Activated CD8-positive, alpha-beta memory T cell treated with anti-CD3 and anti-CD28 coated beads for 1 hour (primary cell): ENCODE measurements at places on chromosomes 4 and X.

DNA sequence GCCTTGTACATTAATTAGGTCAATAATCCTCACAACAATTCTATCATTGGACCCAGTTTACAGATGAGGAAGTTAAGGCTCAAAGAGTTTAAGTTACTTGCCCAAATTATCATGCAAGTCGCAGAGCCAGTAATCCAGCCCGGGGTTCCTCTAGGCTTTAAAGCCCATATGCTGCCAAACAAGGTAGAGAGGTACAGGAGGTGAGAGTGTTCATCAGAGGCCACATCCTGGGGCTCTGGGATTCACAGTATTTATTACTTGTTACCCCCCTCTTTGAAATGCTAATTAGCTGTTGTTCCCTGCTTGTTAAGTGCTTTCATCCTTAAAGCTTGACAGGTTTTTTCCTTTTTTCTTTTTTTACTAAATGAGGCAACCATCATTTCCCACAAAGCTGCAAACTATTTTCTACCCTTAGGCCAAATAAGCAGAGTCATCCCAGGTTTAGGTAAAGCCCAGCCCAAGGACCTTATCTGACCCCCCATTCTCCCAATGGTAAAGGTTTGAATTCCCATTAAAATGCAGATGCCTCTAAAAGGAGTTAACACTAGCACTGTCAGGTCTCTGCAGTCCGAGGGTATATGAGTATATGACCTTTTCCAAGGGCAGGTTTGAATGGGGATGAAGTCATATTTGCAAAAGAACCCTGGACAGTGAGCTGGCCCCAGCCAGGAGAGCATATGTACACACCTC is 150.3 kb downstream of the SOX3 start:
- DNase-seq = no peak

DNA sequence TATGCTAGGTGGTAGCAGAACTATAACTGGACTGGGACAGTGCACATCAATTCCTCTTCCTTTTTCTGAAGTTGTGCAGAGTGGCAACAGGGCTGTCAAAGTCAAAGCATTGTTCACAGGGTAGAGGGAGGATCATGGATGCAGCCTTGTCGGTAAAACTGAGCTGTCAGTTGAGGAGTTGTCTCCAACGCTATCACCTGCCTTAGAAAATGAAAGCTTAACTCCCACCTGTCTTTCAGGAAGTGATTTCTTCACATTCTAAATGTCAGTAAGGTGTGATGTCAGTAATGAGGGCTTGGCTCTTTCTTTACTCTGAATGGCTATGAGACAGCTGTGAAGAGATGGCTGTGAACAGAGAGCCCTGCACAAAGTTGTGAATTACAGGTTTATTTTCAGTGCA is 66.4 kb upstream of the BANK1 start:
- no peak for DNase-seq

DNA sequence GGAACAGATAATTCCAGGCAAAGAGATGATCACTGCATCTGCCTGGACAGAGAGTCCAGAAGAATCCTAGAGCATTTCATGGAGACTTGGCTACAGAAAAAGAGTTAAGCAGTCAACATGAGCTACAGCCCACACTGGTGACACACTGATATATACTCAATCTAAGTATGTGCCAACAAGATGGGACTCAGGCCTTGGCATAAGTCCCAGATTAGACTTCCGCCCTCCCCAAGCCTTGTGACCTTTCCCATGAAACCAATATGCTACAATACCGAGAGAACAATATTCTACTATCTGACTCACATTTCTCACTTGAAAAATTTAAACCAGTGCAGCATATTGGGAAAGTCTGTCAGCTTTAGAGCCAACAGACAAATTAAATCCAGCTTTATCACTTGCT is 65.7 kb upstream of the SLITRK2 start:
- no peak for DNase-seq

- DNase-seq = no peak
These were observed 59.9 kb downstream of the DIPK2B start for GRCh38 chrX:45140812-45141211.

- DNase-seq = no peak
These were observed 2.2 kb downstream of the TMEM47 start for GRCh38 chrX:34654696-34655490.

DNA sequence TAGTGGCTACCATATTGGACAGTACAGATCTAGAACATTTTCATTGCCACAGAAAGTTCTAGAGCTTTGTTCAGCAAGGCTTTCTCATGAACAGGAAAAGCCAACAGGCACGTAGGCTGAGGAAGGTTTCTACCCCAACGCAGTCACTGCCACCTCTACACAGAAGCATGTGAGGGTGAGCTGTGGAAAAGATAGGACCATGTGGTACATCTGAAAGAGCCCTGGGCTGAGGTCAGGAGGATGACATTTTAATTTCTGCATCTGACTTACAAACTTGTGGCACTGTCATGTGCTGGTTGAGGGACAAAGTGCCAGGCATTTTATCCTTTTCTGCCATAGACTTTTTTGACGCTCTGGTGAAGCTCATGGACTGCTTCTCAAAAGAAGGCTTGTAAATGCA is 454.2 kb downstream of the BCOR start:
- no peak for DNase-seq

GRCh38 chr4:154559494-154560418 is 3.1 kb upstream of the FGB start:
- no peak for DNase-seq

DNA sequence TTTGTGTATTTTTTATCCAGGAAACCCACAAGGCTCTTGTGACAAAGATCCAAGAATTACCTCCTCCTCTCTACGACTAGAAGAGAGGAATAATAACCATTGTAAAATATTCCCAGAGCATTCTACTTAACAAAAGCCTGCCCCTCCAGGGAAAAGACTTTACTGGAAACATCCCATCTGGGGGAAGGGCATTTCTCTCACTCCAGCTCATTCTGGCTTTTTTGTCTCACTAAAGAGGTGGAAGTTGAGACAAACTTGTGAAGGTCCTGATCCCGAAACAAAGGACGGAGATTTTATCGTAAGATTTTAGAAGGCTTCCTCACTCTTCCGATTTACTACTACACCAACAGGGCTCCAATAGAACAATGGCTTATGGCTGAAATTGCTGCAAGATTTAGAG is 692.0 kb upstream of the GRID2 start:
- DNase-seq = no peak

- no peak for DNase-seq
These were observed 2183.9 kb upstream of the TENM3 start for GRCh38 chr4:180059216-180059881.

GRCh38 chrX:45769761-45770582 is 569.3 kb upstream of the DIPK2B start:
- DNase-seq = no peak

DNA sequence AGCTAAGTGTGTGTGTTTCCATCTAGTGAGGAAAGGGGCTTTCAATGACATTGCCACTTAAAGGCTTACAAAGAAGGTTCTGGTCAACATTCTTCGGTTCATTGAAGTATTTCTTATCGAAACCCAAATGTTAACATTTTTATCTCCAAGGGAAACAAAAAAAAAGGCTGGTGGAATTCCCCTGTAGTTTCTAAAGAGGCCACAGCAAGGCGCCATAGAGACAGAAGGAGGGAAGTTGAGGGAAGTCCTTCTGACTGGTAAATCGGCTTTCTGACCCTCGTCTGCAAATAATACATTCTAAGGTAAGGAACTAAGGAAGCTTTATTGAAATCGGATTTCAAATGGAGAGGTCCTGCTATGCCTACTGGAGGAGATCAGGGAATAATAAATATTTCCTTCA is 1.7 kb upstream of the ZFP42 start:
- no peak for DNase-seq

DNA sequence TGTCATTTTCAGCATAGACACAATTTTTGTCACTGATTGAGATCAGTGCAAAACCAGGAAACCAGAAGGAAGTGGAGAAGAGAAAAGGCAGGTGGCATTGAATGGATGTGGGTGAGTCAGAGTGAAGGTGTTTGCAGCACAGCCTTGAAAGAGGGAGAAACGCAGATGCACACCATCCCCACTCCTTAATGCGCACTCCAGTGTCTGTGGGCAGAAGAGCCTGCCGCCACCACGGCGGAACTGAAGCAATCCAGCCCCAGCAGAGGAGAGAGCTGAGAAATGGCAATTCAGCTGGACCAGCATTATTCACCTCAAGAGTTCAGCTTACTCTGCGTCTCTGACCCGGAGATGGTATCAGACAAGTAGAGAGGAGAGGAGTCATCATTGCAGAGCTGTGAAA is 393.1 kb upstream of the FRG1 start:
- DNase-seq = no peak

DNA sequence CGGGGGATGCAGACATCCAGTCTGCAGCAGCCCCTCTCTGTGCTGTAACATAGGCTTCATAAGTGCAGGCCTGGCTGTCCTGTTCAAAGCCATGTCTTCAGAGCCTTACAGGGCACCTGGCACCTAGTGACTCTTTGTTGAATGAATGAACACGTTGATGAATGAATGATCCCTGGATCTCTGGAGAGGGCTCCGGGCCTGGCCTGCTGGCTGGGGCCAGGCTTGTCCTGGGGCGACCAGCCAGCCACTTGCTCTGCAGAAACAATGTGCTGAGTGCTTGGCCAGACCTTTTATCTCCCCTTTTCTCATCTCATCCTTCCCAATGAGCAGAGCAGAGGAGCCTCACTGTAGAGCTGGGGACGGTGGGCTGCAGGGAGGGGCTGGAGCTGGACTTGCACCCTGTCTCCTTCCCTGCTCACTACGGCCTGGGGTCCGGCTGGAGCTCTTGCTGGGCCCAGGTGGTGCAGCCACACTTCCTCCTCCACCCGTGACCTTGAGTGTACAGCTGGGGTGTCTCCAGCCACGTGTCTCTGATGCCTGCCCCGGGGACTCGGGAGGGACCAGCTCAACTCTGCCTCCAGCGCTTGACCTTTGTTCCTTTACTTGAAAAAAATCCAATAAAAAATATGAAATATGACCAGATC is 77.9 kb downstream of the PSAPL1 start:
- no peak for DNase-seq

- DNase-seq = no peak
These were observed 1084.1 kb downstream of the FAM133A start for GRCh38 chrX:94758130-94758529.

GRCh38 chrX:2708021-2708420 is 16.9 kb downstream of the CD99 start:
- DNase-seq = no peak

GRCh38 chr4:143473334-143474126 is 40.0 kb upstream of the SMARCA5 start:
- DNase-seq = no peak

DNA sequence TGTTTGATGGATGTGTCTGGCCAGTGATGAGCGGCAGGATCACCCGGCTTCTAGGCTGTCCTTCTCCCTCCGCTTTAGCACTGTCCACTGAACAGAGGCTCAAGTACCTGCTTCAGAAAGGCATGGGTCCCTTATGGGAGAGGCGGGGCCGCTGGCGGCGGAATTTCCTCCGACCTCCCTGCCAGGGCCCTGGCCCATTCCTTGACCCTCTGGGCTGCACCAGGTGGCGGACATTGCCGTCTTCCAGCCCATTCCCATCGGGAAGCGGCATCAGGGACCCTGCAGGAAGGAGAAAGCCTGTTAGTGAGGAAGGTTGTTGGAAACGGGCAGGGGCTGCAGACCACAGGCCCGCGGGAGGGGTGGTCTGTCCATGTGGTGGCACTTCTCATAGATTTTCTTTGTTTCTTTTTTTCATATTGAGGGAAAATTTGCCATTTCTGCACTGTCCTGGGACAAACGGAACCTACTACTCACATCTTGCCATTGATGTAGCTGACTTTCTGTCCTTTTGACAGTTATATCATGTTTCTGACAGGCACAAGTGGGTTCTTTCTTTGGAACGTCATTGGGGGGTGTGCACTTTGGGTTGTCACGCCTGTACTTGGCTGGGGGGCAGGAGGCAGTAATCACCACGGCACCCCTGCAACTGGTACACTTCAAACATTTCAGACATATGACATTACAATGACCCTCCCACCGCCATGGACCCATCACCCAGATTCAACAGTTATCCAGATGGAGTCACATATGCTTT is 6.1 kb downstream of the APLN start:
- DNase-seq = no peak

GRCh38 chr4:151951671-151952050 is 190.9 kb upstream of the GATB start:
- no peak for DNase-seq

DNA sequence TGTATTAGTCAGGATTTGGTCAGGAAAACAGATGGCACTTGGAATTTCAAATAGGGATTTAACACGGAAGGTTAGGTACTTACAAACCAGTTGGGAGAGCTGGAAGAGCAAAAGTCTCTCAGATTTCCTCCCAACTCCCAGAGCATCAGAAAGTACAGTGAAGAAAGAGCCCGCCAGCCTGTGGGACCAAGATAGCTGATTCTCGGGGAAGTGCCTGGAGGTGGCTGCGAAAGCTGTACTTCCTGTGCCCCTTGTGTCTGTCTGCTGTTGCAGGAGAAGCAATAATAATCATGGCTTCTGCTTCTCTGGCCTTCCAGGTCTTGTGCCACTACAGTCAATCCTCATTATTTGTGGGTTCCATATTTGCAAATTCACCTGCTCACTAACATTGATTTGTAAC is 221.0 kb upstream of the BCOR start:
- no peak for DNase-seq

GRCh38 chrX:21662761-21663160 is 4.6 kb upstream of the KLHL34 start:
- no peak for DNase-seq

DNA sequence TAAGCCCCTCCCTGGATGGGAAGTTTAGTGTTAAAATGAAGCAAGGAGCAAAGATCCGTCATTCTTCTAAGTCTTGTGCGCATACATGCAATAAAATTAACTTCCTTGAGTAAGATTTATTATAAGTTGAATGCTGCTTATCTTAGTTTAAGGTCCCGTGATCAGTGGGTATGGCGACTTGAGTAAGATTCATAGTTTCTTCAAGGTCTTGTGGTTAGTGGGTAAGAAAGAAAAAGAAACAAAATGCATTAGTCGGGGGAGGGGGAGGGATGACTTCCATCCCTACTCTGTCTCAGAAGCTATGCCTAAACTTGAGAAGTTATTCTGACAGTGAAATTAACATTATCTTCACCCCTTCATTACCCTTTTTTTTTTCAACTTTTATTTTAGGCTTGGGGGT is 127.3 kb upstream of the MAGEB16 start:
- no peak for DNase-seq

GRCh38 chr4:100169491-100170485 is 20.5 kb downstream of the DDIT4L start:
- DNase-seq = no peak

GRCh38 chr4:26267087-26267486 is 53.7 kb upstream of the RBPJ start:
- no peak for DNase-seq

DNA sequence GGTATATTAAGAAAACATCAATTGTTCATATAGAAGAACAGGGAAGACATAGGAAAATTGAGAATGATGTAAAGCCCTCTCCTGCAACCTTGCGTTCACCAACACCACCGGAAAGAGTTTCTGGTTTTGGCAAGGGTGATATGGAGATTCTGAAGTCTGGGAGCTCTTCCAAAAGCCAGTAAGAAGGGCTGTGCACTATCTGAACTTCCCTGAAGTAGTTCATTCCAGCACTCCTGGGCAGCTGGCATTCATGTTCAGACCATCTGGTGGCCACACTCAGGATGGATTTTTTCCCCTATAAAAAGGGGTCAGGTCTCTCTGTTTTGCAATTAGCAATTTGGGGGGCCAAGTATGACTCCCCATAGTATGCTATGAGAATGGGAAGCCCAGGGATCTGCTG is 15.4 kb upstream of the TLR2 start:
- DNase-seq = no peak
